Central memory CD4-positive, alpha-beta T cell (primary cell): ENCODE measurements at places on chromosomes 5 and 9.
A peak's percentile ranks its signal among the peaks of the same experiment; 100 is the strongest.

- peak; percentile 43 for DNase-seq
Measured at GRCh38 chr5:1003296-1003937, 5.2 kb upstream of the NKD2 start.

DNA sequence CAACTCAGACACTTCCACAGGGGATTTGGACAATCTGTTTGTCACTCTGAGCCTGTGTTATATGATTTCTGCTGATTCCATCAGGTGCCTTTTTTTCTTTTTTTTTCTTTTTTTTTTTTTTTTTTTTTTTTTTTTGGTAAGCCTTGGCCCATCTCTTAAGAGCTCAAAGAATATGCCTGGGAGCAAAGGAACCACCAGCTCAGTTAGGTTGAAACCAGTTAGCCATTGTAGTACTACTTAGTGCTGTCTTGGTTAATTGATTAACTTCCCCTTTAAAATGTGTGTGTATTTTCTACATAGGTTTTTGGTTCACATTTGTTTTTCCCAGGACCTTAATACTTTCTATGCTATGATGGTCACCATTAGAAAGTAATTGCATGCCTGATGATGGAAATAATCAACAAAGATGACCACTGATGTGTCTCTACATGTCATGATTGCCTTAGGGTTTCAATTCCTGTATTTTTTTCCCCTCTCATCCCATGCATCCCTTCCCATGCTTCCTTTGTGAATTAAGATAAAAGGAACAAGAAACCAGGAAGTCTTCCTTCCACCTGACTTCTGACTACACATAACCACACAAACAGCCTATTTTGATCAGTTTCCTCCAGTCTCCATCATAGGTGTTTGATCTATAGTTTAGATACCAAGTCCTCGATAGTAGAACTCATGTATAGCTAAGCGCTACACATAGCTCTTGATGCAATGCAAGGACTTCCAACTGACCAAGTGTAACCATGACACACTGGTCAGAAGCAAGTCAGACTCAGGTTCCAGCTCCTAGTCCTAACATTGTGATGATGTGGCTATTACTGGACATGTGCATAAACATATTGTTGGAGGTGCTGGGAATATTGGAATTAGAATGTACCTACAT, 306.1 kb downstream of the EFNA5 start:
- no peak for DNase-seq

DNA sequence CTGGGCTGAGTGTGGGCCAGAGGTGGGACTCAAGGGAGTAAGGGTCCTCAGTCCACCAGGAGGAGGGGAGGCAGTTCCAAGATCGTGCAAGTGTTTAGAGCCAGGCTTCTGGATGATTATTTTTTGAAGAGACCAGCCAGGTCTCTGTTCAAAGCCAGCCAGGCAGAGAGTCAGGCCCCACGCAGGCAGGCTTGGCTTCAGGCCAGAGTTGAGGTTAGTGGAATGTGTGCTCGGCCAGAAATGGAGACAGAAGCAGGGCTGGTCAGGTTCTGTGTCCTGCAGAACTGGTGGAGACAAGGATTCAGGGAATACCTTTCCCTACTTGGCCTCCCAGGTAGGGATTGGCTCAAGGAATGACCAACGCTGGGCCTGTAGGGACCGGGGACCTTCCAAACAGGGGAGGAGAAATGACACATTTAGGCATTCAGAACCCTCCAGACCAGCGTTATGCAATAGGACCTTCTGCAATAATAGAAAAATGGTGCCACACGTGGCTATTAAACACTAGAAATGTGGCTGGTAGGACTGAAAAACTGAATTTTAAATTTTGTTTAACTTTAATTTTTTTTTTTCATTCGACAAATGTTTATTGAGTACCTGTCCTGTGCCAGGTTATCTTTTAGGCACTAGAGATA, 106.2 kb downstream of the CMYA5 start:
- DNase-seq, result no peak

DNA sequence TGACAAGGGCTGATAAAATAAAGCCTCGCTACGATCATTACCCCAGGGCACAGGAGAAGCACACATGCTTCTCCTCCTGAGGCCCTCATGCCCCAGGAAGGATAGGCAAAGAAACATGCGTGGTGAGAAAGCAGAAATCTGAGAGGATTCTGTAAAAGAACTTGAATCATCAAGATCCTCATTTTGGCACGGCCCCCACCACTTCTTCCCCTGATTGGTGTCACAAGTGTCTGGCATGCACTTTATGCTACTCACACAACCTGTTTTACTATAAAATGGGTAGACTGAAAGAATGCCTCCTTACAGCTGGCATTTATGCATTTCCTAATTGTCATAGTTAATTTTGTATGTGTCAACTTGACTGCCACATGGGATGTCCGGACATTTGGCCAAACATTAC, 32.1 kb downstream of the PCA3 start:
- DNase-seq, result no peak

GRCh38 chr9:34555002-34555348, 32.2 kb upstream of the ENHO start:
- no peak for DNase-seq

DNA sequence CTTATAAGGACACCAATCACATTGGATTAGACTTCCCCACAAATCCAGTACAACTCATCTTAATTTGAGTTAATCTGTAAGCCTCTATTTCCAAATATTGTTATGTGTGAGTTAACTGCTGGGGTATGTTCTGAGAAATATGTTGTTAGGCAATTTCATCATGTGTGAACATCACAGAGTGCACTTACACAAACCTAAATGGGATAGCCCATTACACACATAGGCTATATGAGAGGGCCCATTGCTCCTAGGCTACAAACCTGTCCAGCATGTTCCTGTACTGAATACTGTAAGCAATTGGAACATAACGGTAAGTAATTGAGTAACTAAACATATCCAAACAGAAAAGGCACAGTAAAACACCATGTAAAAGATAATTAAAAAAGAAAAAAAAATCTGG, 19.1 kb upstream of the ARSI start:
- DNase-seq, result no peak

DNA sequence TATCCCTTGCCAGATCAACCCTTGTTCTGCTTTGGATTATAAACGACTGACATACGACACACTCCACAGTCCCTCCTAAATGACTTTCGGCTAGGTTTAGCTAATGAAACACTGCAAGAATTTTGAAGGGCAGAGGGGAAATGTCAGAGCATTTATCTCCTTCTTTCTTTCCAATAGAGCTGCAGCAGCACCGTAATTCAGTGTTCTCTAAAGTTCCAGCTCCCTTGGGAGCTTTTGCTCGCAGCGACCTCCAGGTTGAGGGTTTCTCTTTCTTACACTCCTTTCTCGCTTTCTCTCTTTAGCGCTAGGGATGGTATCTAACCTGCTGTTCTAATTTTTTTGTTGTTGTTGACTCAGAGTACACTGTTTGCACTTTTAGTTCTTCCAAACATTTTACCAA, 467.1 kb upstream of the ST8SIA4 start:
- DNase-seq, result no peak

DNA sequence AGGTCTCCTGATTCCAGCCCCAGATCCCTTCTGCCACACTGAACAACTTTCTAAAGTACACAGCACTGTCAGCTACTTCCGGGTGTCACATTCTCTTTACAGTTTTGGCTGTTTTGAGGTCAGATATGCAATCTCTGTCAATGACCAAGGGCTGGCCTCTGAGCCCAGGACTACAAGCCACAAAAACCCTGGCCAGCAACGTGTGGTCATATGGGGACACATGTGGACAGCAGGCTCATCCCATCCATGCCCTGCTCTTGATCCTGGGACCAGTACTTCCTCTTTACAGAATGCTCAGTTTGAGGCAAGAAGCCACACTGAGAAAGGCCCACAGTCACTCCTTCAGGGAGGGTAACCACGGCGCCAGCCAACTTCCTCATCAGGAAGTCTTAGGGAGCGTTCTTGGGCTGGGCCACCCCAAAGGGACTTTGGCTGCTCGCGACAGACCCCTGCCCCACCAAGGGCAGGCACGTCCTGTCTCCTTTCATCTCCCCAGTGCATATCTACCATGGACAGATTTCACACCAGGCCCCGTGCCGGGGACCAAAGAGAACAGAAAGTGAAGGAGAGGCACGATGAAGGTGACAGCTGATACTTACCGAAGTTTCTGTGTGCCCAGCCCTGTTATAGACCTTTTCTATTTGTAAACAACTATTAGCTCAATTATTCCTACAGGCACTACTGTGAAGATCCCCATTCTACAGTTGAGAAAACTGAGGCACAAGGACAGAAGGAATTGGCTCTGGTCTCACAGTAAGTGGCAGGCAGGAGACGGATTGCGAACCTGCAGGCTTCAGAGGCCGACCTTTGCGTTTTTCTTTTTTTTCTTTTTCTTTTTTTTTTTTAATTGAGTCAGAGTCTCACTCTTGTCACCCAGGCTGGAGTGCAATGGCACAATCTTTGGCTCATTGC, 37.3 kb downstream of the STK10 start:
- DNase-seq, result peak; percentile 24

DNA sequence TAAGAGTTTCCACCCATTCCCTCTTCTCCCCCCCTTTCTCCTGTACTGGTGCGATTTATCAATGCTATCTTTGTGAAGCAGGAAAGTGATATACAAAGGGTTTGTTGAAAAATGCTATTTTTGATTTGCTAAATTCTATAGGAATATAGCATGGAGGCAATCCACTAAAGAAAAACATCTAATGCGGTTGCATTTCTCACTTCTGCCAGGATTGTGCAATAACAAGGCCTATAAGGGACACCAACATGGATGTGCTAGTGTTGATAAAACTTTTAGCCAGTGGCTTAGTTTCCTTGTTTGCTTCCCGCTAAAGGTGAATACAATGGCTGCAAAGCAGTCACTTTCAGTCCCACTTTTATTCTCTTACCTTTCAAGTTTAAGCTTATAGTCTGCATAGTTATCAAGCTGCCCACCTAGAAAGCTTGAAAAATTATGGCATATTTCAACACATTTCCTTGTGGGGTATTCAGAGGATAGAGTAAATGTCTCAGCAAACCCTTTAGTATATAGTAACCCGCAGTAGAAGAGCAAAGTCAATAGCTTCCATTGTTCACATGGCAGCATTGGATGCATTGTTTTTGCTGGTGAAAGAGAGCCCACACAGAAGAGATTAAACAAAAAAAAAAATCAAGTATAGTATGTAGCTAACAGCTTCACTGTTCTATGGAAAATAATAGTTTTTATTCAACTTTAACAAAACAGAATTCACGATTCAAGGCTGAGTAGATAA, 674.6 kb upstream of the SEMA6A start:
- DNase-seq, result no peak

DNA sequence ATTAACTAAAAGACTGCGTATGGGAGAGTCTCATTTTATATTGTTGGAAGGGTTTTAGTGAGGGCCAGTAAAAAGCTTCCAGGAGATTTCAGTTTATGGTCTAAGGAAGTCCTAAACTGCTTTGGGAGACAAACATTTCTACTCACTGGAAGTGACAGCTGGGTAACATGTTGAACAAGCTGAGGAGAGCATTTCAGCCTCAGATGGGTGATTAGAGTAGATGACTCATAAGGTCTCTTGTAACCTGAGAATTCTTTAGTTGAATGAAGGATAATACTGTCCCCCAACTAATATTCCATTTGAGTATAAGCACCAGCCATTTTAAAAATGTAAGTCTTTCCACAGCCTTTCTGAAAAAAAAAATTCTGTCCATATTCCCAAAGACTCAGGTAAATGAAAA, 218.0 kb upstream of the C9orf72 start:
- no peak for DNase-seq

DNA sequence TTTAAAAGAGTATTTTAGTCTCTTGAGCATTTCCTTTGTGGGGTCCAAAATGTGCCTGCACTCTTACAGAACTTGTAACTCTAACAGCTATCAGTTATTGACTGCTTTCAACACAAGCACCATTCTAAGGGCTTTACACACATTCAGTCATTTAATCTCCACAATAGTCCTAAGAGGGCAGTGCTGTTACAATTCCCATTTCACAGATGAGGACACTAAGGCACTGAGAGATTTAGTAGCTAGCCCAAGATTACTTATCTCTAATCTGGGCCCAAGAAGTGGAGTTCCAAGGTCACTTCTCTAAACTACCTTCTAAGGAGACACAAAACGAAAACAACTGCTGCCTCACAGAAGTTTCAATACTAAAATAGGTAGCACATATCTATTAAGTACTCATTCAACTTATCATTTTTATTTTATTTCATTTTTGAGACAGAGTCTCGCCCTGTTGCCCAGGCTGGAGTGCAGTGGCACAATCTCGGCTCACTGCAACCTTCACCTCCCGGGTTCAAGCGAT, 275.2 kb downstream of the CWC27 start:
- no peak for DNase-seq

DNA sequence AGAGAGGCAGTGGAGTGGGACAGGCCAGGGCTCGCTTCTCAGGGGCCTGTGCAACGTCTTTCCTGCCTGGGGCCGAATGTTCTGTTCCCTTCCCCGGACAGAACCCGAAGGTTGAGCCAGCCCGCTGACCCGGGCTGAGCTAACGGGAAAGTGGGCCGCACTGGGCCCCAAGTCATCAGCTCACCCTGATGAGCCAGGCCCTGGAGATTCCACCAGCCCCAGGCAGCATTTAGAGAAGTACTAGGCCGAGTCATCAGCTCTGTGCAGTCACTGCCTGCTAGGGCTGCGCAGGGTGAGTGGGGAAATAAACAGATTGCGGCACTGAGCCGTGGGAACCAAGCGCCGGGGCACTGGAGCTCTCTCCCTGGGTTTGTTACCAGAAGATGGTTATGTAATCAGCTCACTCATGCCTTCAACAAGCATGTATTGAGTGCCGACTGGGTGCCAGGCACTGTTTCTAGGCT, 29.1 kb upstream of the DUSP1 start:
- no peak for DNase-seq

GRCh38 chr5:62603934-62604333, 25.3 kb downstream of the LRRC70 start:
- no peak for DNase-seq

- peak; percentile 85 for DNase-seq
Measured at GRCh38 chr5:150436141-150436680, 13.3 kb downstream of the RPS14 start.

DNA sequence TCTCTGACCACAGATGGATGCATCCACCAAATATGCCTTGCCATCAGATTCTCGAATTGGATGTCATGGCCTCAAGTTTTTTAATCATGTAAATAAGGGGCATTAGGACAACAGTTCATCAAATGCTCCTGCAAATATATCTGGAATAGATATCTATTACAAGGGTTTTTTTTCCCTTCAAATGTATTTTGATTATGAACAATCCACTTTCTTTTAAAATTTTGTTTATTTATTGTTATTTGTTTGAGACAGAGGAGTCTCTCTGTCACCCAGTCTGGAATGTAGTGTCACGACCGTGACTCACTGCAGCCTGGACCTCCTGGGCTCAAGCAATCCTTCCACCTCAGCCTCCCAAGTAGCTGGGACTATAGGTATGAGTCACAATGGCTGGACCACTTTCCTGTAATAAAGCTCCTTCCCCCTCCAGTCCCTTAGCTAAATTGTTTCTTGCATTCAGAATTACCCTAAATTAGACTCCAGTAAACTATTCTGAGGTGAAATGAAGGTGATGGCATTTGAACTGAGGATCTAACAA, 1412.1 kb downstream of the EFNA5 start:
- no peak for DNase-seq

GRCh38 chr5:165393839-165394238, 1888.4 kb downstream of the MAT2B start:
- no peak for DNase-seq

GRCh38 chr9:27829621-27830020, 256.3 kb upstream of the C9orf72 start:
- no peak for DNase-seq

- no peak for DNase-seq
Measured at GRCh38 chr5:118196229-118196628, 792.1 kb downstream of the DTWD2 start.

- DNase-seq, result no peak
Measured at GRCh38 chr5:113375480-113376060, 59.2 kb downstream of the TSSK1B start.
